ENCODE measurements at places on chromosomes 4 and X.

- no peak for DNase-seq
Observed at GRCh38 chr4:158053086-158053485, 119.7 kb downstream of the GASK1B start.

- no peak for DNase-seq
Observed at GRCh38 chr4:189036906-189037305, 897.7 kb downstream of the TRIML1 start.

DNA sequence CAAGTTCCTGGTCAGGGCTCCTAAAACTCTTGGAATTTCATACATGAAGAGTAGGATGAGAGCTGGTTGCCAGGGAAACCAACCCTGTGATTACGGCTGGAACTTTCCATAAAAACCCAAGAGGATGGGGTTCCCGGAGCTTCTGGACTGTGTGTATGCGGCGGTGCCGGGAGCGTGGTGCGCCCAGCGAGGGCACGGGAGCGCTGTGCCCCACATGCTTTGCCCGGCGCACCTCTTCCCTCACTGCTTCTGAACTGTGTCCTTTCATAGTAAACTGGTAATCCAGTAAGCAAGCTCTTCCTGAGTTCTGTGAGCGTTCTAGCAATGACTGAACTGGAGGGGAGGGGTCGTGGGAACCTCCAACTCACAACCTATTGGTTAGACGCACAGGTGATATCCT lies 152.6 kb downstream of the AFAP1 start:
- no peak for DNase-seq

DNA sequence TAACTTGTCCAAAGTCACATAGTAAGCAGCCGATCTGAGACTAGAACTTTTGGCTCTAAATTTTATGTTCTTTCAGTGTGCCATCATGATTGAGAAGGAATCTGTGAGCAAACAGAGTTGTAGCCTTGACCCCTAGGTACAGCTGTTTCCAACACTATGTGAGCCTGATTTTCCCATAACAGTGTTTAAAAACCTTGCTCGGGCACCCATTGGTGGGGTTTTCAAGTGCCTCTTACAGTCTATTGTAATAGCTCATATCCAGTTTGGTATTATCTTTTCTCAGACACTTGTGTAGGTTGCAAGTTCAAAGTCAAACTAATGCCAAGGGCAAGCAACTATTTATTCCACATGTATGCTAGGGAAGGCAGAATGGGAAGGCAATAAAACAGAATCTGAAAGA lies 467.9 kb downstream of the INPP4B start:
- DNase-seq: no peak
